SHP77 (cell line): ENCODE measurements at places on chromosomes 16 and 17.
A peak's percentile ranks its signal among the peaks of the same experiment; 100 is the strongest.

GRCh38 chr16:57477531-57478202 lies 8.6 kb downstream of the DOK4 start:
- DNase-seq: no peak

GRCh38 chr16:46980926-46981325 lies 7.5 kb upstream of the DNAJA2 start:
- no peak for DNase-seq

- DNase-seq: no peak
Measured at GRCh38 chr17:59786213-59786535, 78.7 kb downstream of the VMP1 start.

DNA sequence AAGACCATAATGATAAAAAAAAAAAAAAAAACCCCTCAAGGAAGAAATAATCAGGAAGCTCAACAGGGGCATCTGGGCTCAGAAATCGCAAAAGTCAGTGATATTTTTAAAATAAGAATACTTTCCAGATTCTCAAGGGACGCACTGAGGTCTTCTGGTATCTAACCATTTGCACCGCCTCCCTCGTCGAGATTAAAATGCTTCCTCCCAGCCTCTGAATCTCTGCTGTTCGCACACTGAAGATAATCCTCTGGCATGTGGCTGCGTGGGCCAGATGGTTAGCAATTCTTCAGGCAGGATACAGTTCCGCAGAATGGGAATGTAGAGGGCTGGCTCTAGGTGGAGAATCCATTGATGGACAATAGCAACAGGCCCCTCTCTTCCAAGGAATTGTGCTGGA lies 211.7 kb upstream of the CDH5 start:
- no peak for DNase-seq

- DNase-seq: no peak
Measured at GRCh38 chr16:54277845-54278703, 8.5 kb downstream of the IRX3 start.

DNA sequence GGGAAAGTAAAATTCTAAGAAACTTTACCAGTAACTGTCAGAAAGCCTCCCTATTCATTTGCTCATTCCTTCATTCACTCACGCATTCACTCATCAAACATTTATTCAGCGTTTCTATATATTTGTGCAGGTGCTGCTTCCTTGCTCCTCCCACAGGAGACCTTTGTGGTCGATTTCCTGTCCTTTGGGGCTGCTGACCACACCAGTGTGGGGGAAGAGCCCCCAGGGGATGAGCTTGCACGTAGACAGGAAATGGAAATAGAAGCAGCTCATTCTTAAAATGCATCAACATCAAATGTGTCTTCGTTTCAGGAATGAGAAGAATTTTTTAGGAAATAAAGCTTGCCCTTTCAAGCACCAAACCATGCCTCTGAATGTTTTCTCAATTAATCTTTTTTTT lies 9.6 kb downstream of the PIK3R6 start:
- DNase-seq: no peak

GRCh38 chr17:70377654-70378053 lies 208.3 kb downstream of the KCNJ2 start:
- DNase-seq: no peak

GRCh38 chr17:56798916-56799315 lies 34.8 kb downstream of the C17orf67 start:
- DNase-seq: no peak

GRCh38 chr17:37844158-37844976 lies 79.8 kb upstream of the TBC1D3K start:
- no peak for DNase-seq

GRCh38 chr16:54862529-54862928 lies 68.1 kb upstream of the IRX5 start:
- no peak for DNase-seq

DNA sequence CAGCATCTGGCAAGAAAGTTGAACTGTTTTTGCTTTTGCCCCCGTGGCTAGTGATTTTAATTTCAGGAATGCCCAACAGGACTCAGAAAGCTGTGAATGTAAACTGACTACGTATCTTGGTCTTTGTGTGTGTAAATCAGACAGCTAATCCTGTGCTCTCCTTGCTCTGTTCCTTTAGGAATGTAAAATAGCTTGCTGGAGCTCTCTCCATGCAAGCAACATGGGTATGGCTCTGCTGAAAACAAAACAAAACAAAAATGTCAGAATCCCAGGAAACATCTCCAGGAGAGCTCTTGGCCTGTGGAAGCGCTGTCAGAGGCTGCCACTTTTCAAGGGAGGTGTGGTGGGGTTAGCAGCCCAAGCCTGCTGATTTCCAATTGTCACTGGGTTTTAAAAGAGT lies 161.8 kb upstream of the NOG start:
- DNase-seq: no peak

DNA sequence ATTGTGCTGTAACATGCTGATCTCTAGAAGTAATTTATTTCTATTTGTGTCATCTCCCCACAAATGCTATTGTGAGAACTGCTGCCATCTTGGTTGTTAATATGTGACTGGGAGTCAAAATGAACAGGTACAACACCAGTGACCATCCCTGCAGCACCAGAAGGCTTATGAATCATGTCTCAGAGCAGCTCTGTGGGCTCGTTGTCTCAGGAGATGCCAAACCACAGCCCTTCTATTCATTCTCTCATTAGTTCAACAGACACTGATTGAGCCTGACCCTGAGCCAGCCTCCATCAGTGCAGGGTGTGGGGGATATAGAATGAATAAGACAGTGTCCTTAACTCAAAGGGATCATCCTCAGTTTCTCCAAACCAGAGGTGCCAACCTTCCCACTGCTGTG lies 92.5 kb downstream of the UTP18 start:
- DNase-seq: no peak

GRCh38 chr17:65918500-65918899 lies 273.4 kb downstream of the CEP112 start:
- no peak for DNase-seq

DNA sequence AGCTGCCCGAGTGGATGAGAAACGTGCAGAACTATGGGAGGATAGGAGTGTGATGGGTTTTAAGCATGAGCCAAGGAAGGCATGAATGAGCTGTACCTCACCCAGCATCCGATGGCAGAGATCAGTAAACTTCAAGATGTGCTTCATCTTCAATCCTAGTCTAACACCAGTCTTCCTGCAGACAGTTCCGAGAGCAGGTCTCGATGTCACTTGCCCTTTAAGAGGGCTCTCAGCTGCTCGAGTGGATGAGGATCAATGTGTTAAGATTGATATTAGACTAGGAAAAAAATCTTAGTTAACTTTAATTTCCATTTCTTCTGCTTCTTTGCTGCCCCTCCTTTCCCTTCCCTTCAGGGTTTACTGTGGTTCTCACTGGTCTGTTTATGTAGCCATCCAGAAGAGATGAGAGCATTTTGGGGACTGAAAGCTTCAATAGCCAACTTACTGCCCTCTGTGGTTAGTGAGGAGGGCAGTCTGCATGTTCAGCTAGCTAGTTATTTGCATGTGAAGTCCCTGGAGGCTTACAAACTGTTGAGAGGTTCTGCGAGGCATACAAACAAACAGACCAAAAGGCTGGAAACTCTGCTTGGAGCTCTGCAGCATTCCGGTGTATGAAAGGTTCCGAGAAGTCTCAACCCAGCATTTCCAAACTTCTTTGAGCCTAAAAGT lies 15.3 kb downstream of the KLHL36 start:
- DNase-seq: no peak

DNA sequence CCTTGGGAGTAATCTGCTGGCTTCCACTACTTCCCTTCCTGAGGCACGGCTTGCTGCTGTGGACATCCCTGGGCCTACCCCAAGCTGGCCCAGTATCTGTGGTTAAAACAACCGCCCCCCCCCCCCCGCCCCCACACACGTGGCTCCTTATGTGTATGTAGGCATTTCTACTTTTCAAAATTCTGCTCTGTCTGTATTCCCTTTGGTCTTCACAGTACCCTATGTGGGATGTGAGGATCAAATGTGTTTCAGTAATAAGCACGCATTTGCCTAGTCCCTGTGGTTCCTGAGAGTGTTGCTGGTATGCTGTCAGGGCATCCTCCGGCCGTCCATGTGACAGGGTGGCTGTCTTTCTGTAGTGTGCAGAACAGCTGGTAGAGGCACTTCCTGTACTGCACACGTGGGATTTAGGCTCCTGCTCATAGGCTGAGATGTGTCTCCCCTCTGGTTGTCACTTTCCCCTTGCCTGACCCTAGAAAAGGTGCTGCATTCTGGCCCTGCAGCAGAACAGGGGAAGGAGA lies 2.2 kb downstream of the NT5M start:
- peak; percentile 99 for DNase-seq
